NAMALWA (cell line): ENCODE measurements at places on chromosomes 11 and 22.

- DNase-seq = no peak
Measured at GRCh38 chr11:2348986-2349385, 28.1 kb upstream of the CD81 start.

DNA sequence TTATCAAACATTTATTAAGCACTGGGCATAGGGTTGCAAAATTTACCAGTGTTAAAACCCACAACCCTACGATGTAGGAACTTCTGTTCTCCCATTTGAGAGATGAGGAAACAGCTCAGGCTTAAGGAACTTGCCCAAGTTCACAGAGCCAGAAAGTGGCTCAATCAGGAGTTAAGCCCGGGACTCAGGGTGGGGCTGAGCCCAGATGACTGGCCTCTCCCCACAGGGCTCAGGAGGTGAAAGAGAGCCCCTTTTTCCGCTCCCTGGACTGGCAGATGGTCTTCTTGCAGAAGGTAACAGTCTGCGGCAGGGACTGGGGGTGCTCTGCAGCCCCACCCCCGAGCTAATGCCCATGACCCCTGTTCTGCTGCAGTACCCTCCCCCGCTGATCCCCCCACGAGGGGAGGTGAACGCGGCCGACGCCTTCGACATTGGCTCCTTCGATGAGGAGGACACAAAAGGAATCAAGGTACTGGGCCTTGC is 5.6 kb upstream of the ANKRD13D start:
- no peak for DNase-seq

- no peak for DNase-seq
Measured at GRCh38 chr11:127919206-127920000, 668.0 kb downstream of the ETS1 start.

DNA sequence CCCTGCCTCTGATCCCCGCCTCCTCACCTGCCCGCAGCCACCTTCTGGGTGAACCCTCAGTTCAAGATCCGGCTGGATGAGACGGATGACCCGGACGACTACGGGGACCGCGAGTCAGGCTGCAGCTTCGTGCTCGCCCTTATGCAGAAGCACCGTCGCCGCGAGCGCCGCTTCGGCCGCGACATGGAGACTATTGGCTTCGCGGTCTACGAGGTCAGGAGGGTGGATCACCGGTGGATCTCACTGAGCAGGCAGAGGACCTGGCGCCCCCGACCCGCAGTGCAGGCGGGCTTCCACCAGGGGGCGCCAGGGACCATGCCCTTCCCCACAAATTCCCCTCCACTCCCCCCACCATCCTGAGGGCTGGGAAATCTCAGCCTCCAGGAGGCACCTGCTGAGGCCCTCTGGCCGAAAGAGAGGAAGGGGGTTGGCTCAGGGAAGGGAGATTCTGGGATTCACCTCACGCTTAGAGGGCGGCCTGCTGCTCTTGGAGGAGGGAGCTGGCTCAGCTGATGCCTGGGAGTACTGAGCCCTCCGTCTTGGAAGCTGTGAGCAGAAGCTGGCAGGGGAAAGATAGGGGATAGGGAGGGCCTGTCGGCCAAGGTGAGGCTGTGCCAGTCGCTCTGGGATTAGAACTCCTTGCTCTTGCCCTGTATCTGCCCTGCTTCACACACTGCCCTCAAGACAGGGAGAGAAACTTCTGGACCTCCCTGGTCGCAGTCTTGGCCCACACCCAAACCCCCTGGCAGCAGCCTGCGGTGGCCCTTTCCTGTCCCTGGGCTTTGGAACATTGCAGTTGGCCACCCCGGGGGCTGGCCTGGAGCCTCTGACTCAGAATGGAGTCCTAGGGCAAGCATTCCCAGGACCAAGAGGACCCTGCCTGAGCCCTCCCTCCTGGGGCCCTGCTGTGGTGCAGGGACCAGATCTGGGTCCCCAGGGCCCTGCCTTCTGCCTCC is 23.2 kb downstream of the CAPN1 start:
- peak; percentile 58 for DNase-seq

DNA sequence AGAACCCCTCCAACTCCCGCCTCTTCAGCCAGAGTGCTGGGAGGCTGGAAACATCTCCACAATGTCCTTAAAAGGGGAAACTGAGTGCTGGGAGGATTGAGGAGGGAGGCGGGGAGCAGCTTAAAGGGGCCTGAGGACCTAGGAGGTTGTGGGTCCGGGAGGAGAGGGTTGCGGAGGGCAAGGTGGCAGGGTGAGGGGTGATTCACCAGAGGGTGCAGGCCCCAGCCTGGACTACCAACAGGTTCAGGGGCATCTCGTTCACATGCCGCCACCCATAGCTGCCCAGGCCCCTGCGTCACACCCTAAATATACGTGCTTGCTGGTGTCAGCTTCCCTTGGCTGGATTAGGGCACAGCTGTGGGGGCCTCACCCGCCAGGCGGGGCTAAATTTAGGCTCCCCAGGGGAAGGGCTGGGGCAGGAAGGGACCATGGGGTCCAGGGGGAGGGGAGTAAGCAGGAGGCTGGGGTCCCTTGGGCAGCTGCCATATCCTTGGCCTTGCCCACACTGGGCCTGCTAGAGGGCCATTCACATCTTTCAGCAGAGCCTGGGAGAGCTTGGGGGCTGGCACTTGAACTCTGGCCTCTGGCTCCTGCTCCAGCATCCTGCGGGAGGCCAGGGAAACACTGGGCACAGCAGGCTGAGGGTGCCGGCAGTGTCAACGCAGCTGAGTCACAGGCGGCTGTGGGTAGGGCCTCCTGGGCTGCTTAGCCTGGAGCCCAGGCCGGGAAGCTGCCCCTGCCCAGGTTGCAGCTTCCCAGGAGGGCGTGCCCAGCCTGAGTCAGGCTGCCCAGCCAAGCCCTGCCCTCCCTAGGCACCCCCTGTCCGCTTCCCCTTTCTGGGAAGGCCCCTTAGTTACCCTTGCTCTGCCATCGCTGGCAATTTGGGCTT is 1.3 kb downstream of the EHBP1L1 start:
- peak; percentile 76 for DNase-seq

DNA sequence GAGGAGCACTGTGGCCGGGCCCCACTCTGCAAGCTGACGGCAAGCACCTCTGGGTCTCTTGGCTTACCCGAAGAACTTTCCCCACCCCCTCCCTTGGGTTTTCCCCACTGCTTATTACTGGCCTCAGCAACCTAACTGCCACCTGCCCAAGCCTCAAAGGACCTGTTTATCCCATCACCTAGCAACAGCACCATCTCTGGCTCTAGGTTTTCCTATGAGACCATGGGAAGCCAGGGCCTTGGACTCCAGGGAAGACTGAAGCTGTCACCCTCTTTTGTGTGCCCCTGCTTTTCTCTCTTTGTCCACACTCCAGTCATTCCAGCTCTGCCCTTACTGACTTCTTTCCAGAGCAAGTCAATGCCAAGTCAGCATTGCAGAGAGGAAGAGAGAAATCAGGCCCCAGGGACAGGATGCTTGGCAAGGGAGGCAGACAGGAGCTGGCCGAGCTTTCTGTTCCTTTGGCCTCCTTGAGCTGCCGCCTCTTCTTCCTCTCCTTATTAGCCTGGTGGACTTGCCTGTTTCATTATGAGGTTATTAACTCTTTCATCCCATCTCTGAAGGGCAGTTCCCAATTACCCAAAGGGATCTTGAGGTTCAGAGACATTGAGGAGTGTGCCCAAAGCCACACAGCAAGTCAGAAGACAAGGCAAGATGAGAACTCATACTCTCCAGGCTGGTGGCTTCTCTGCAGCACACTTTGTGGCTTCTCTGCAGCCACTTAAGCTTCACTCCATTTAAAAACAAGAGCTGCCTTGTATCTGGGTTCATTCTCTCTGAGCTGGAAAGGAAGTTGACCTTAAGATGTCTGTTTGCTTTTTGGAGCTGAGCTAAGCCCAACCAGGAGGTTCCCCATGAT is at the start of gene SMIM35:
Gene SMIM35 (minus strand): TSS at position 51 of the 856 bp plus-strand sequence. CDS start 206 bp downstream, outside the sequence.
- peak; percentile 5 for DNase-seq

- DNase-seq = no peak
Measured at GRCh38 chr11:9225748-9226298, 39.3 kb downstream of the DENND5A start.

- no peak for DNase-seq
Measured at GRCh38 chr11:4606231-4607015, 1.6 kb downstream of the TRIM68 start.

DNA sequence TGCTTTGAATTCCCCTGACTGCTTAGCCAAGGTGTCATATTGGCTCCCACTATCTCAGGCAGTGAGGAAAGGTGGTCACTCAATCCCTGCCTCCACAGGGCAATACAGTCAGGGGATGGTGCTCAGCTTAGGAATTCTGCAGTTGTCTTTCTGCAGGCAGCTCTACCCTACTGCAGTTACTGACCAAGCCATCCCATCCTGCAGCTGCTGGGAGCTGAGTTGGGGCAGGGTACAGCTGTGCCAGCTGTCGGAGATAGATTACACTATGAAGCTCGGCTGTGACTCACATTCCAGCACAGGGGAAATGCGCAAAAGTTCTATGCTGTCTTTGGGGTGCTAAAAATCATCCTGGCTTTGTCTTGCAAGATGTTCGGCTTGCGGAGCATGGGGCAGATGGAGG is 4.4 kb upstream of the DAGLA start:
- no peak for DNase-seq

GRCh38 chr22:38314051-38314932 is 2.9 kb downstream of the CSNK1E start:
- DNase-seq = peak; percentile 45

- DNase-seq = no peak
Measured at GRCh38 chr11:111944651-111945051, 7.5 kb downstream of the DIXDC1 start.
